ENCODE measurements at places on chromosomes 1 and 21.

- no peak for DNase-seq
Measured at GRCh38 chr1:151960780-151961513, 32.7 kb downstream of the S100A10 start.

- no peak for DNase-seq
Measured at GRCh38 chr1:11492235-11492634, 13.3 kb downstream of the DISP3 start.

- no peak for DNase-seq
Measured at GRCh38 chr1:17558954-17559614, 19.6 kb downstream of the ARHGEF10L start.

- no peak for DNase-seq
Measured at GRCh38 chr1:72837781-72838180, 555.4 kb upstream of the NEGR1 start.

GRCh38 chr1:9110669-9111356, 18.1 kb downstream of the GPR157 start:
- DNase-seq = peak; percentile 81

DNA sequence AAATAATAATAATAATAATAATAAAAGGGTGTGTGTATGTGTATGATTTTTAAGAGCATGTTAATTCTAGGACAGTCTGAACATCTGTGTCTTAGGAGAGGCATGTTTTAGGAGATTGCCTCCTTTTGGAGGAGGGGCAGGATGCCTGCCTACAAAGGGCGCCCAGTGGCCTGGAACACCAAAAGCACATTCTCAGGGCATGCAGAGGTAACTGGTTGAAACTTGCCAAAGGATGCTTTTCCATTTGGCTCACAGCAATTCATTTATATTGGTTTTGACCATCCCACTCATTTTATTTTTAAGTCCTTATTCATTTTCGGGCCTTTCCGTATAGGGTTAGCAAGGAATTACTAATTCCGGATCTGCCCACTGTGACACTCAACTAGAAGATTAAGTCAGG, 21.1 kb upstream of the LAMC2 start:
- no peak for DNase-seq

GRCh38 chr1:98325646-98326440, 335.7 kb upstream of the SNX7 start:
- DNase-seq = no peak

DNA sequence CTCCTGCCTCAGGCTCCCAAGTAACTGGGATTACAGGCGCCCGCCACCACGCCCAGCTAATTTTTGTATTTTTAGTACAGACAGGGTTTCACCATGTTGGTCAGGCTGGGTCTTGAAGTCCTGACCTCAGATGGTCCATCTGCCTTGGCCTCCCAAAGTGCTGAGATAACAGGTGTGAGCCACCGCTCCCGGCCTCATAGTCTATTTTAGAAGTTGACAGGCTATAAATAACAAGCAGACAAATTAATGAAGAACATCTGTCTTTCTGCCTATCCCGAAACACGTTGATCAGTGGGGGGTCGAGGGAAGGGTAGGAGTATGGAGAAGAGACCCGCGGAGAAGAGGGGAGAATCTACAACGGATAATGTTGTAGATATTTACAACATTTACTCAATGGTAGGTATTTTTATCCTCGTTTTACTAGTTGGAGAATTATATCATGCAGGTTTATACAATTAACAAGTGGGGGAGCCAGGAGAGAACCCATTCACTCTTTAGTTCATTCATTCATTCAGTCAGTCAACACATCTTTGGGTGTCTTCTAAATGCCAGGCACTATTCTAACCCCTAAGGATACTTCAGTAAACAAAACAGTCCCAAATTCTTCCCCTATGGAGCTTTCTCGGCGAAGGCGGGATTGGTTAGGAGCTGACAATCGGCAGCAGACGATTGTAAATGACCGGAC, 497 bp upstream of the IFNAR2 start:
- DNase-seq = no peak

DNA sequence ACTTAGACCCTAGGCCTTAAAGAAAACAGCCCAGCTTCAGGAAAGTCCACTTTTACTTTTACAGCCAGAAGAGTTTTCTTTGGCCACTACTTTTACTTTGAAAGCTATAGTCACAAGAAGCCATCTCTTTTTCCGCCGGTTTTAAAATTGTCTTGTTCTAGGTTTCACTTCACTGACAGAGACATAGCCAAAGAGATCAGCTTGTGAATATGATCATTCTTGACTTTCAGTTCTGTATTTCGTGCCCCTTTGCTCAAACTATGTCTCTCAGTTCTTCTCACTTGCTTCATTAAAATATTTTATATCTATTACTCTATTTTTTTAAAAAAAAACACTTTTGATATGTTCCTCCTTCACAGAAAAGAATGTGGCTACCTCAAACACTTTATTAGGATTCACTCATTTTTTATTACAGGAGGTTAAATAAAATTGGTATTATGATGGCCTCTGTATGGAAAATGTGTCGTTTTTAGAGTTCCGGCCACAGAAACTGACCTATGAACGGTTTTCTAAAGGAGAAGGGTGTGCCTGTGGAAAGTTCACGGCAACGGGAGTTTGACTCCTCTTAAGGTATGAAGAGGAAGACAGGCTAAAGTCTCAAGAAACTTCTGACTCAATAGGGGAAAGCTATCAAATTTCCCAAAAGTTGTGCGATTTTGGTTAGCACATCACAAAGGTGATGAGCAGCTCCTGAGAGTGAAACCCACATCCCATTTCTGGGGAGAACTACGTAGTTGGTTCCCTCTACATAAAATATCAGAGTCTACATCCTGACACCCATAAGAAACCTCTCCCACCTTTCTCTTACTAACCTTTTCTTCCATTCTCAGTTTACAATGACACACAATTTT, 1.2 kb downstream of the MCOLN2 start:
- DNase-seq = peak; percentile 21

DNA sequence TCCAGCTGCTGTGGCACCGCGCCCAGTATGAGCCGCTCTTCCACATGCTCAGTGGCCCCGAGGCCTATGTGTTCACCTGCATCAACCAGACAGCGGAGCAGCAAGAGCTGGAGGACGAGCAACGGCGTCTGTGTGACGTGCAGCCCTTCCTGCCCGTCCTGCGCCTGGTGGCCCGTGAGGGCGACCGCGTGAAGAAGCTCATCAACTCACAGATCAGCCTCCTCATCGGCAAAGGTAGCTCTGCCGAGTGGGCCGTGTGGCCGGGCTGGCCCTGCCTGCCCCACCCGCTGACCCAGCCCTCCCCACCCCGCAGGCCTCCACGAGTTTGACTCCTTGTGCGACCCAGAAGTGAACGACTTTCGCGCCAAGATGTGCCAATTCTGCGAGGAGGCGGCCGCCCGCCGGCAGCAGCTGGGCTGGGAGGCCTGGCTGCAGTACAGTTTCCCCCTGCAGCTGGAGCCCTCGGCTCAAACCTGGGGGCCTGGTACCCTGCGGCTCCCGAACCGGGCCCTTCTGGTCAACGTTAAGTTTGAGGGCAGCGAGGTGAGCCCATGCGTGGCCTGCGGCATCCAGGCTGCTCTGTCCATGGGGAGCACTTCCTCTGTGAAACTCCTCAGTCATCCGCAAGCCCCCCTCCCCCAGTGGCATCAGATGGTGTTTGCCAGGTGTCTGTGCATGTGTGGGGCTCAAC, 64.2 kb downstream of the PIK3CD start:
- DNase-seq = no peak

GRCh38 chr1:114720492-114720891, 3.9 kb upstream of the NRAS start:
- no peak for DNase-seq

- DNase-seq = no peak
Measured at GRCh38 chr1:109188781-109189180, 24.9 kb upstream of the SARS1 start.

- DNase-seq = no peak
Measured at GRCh38 chr1:54705153-54705552, 10.5 kb upstream of the TTC4 start.

GRCh38 chr1:53401813-53402745, 57.1 kb upstream of the DMRTB1 start:
- DNase-seq = no peak

Data from GM12892 (cell line).